ENCODE measurements at places on chromosomes 2 and 18.

- no peak for DNase-seq
Observed at GRCh38 chr2:30766666-30767065, 40.6 kb downstream of the CAPN13 start.

DNA sequence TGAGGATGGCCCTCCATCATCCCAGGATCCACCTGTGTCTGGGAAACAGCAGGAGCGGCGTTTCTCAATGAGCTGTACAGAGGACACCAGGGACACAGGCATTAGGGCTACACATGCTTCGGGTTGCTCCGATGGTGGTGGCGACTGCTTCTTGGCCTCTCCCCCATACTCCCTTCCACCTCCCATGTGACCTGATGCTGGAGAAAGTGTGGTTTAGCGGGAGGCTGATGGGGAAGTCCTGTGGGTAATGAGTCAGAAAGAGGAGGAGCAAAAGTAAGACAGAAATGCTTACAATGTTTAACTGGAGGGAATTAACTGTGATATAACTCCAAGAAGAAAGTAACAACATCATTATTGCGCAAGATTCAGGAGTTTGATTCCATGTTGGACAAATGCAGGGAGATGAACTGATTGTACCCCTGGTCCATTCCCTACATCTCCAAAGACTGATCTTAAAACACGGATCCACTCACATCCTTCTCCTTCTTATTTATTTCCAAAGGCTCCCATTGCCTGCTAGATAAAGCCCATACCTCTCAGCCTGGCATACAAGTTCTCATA lies 186.6 kb downstream of the NRP2 start:
- no peak for DNase-seq

DNA sequence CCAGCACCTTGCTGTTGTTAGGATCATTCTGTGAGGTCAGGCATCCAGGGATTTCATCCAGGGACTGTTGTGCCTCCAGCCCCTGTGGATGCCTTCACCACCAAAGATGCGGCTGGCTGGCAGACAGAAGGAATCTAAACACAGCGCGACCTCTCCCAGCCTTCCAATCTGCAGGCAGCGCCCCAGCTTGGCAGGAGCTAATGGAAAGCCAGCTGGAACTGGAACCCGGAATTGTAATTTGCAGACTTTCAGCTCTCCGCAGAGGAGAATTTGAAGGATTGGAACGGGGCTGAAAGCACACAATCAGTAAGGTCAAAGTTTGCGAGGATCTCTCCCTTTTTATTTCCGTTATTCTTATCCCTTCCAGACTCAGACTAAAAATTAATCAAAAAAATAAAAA lies 127.8 kb downstream of the TRIB2 start:
- DNase-seq: no peak

- no peak for DNase-seq
Observed at GRCh38 chr2:231188506-231189170, 9.8 kb upstream of the ARMC9 start.

GRCh38 chr2:142321706-142322280 lies 191.0 kb upstream of the LRP1B start:
- no peak for DNase-seq

GRCh38 chr2:218001629-218002028 lies 1.2 kb downstream of the TNS1 start:
- DNase-seq: no peak

DNA sequence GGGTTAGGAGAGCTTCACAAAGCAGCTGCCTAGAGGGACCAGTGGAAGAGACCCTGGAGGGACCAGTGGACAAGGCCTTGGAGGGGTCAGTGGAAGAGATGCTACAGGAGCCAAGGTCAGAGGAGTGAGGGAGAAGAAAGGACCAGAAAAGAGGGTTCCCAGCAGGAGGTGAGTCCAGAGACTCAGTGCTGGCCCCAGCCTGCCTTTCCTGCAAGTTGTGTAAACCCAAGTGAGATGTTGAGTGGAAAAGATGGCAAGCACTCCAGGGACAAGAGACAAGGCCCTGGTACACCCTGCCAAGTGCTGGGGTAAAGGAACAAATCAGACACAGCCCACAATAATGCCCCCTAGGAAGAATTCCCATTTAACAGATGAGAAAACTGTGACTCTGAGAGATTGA lies 94.4 kb downstream of the TTC32 start:
- no peak for DNase-seq

- no peak for DNase-seq
Observed at GRCh38 chr2:234939576-234939975, 12.2 kb upstream of the SH3BP4 start.

GRCh38 chr2:196660244-196660643 lies 20.7 kb downstream of the CCDC150 start:
- peak; percentile 6 for DNase-seq

GRCh38 chr2:177758591-177759371 lies 313.8 kb downstream of the PDE11A start:
- no peak for DNase-seq

- DNase-seq: no peak
Observed at GRCh38 chr2:127893494-127893893, 7.7 kb upstream of the AMMECR1L start.

DNA sequence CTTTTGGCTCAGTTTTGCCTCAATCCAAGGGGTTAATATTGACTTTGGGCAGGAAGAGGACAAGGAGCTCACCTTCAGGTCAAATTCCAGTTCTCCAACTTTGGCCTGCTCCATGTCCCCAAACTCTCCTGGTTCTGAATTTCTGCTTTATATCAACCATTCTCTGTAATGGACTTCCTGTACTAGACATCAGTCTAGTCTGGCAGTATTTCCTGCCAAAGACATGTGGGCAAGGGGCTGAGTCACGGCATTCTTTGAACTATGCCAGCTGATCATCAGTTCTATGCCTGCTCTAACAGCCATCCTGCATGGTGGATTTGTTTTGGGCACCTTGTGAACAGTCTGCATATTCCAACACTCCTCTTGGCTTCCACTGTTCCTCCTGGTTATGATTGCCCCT lies 199.4 kb downstream of the ZEB2 start:
- DNase-seq: no peak

- DNase-seq: no peak
Observed at GRCh38 chr2:238082827-238083226, 17.3 kb upstream of the ESPNL start.

GRCh38 chr2:70616168-70616694 lies 62.6 kb upstream of the TGFA start:
- DNase-seq: no peak

GRCh38 chr2:7363906-7364305 lies 446.7 kb downstream of the RNF144A start:
- DNase-seq: no peak

GRCh38 chr2:164314148-164314547 lies 307.1 kb downstream of the GRB14 start:
- no peak for DNase-seq

GRCh38 chr2:186308347-186308746 lies 177.7 kb upstream of the ZC3H15 start:
- DNase-seq: no peak

DNA sequence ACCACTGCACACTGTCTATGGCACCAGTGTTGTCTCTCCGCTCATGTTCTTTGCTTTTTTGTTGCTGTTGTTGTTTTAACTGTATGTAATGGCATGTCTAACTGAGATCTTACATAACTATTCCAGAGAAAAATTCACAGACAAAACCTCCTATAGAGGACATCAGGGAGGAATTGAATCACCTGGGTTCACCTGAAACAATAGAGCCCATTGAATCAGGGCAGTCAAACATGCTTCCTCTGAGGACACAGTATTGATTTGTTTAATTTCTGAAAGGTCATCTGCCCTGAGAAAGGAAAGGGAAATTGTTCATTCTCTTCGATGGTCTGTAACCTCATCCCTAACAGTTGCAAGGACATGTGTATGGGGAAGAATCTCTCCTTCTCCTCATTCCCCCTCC lies 237.5 kb downstream of the SRBD1 start:
- DNase-seq: no peak

- DNase-seq: peak; percentile 42
Observed at GRCh38 chr2:55585451-55586080, 31.9 kb downstream of the PPP4R3B start.
